ENCODE measurements at places on chromosomes 2 and 18. TPM values are rescaled to one million over a fixed set of nuclear protein-coding genes. Genes with fewer than 3 reads are reported as not detected.

- H3K27ac ChIP-seq, result no peak overlapping the region
- DNase-seq, result no peak
- H3K4me1 ChIP-seq, result no peaks in the 10 kb centered on the region
- no peaks in the 10 kb centered on the region for H3K36me3 ChIP-seq
- H3K4me3 ChIP-seq, result no peak overlapping the region
Observed at GRCh38 chr2:164015328-164016123, 279.7 kb upstream of the FIGN start.

The INSIG2 gene
- 87.2 TPM for total RNA-seq

DNA sequence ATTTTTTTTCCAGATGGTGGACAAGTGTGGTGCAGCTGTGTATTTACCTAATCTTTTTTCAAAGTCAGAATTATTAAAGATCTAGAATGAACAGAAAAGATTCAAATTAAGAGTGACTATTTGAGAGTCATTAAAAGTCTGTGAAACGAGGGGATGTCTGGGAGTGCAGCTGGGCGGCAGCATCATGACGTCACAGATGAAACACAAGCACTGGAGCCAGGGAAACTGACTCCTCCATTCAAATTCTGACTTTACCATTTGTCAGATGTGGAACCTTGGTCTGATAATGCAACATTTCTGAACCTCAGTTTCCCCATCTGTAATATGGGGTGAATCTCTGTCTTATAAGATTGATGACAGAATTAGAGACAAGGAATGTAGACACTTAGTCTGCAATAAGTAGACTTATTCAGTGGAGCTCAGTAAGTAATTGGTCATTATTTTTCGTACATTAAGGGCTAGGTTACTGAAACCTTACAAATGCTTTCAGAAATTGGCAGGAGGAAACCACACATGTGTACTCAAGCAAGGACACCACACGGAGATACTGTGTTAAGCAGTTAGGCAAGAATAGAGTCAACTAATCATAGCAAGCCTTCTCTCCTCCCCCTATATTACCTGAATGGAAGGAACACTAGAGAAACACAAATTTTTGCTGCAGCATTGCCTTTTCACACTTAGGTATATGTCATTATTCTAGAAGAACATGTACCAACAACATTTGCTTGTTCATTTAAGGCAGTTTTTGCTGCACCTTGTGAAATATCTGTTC, 27.8 kb upstream of the CXXC1 start:
- H3K27ac ChIP-seq, result no peak overlapping the region
- no peaks in the 10 kb centered on the region for H3K36me3 ChIP-seq
- no peak for DNase-seq
- peaks cover 3% of the 10 kb centered on the region for H3K4me1 ChIP-seq
- no peak overlapping the region for H3K4me3 ChIP-seq

DNA sequence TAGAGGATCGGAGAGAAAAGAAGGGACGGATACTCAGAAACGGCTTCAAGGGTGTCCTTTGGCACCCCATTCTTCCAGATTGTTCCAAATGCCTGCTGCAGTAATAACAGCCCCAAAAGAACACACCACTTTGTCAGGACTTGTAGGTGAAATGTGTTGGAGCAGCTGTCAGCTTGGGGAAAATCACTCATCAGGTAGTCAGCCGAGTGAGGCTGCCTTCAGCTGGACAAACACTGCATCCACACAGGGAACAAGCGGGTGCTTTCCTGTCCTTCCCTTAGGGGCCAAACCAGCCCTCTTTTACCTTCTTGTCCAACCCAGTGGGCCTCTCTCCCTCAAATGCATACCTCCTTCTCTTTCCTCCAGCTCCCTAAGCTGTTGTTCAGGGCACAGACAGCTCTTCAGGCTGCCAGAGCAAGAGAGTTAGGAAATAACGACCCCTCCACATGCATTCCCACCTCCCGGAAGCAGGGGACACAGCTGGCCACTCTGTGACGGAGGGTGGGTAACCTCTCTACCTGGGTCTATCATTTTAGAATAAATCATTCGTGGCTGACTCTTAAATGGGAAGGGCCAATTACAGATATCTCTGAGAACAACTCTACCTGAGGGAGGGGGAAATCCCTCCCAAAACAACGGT, 48.1 kb downstream of the BCL11A start:
- no peak overlapping the region for H3K4me3 ChIP-seq
- H3K27me3 ChIP-seq, result peaks cover 13% of the 10 kb centered on the region
- H3K36me3 ChIP-seq, result no peaks in the 10 kb centered on the region
- H3K27ac ChIP-seq, result no peak overlapping the region
- DNase-seq, result no peak

The B4GALT6 gene
- total RNA-seq, result 2.4 TPM

GRCh38 chr2:60959501-60959900, 58.0 kb upstream of the PEX13 start:
- no peaks in the 10 kb centered on the region for H3K27me3 ChIP-seq
- no peak overlapping the region for H3K27ac ChIP-seq
- peaks cover 20% of the 10 kb centered on the region for H3K36me3 ChIP-seq
- no peak for DNase-seq

The DSC2 gene
- not detected for total RNA-seq

- H3K27ac ChIP-seq, result peak overlapping the region; percentile 96
- peaks cover 94% of the 10 kb centered on the region for H3K4me1 ChIP-seq
- peak; percentile 46 for DNase-seq
- H3K4me3 ChIP-seq, result peak overlapping the region; percentile 72
- peaks cover 17% of the 10 kb centered on the region for H3K36me3 ChIP-seq
- H3K27me3 ChIP-seq, result no peaks in the 10 kb centered on the region
Observed at GRCh38 chr2:98473995-98474780, 29.5 kb downstream of the INPP4A start.

The SPDYA gene
- total RNA-seq, result 1.3 TPM

The DTYMK gene
- total RNA-seq, result 91.9 TPM

DNA sequence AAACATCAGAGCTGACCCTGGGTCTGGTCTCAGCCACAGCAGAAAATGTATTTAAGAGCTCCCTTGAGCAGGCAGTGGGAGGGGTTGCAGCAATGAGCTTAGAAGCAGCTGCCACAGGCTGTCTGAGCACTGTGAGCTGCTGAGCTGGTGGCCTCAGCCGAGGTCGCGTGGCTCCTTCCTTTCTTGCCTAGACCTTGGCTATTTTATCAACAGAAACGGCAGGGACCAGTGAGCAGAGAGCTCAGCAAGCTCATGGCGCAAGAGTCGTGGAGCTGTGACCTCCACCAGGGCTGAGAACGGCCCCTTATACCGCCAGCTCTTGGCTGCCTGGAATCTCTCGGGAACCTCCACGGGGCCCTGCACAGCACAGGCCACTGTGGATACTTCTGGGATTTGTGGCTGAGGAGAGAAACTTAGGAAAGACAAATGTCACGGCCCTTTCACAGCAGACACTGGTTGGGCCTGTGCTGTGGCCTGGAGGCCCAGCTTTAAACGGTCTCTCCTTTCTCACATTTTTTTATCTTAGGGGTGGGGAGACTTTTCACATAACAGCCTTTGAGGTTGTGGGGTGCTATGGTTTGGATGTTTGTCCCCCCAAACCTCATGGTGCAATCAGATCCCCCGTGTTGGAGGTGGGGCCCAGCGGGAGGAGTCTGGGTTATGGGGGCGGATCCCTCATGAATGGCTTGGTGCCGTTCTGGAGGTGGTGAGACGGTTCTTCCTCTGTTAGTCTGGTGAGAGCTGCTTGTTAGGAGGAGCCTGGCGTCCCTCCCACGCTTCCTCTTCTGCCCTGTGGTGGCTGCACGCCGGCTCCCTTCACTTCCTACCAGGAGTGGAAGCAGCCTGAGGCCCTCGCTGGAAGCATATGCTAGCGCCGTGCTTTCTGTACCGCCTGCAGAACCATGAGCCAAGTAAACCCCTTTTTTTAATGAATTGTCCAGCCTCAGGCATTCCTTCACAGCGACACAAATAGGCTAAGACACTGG, 1.7 kb downstream of the ALLC start:
- peaks cover 4% of the 10 kb centered on the region for H3K4me1 ChIP-seq
- H3K36me3 ChIP-seq, result no peaks in the 10 kb centered on the region
- H3K4me3 ChIP-seq, result no peak overlapping the region
- no peaks in the 10 kb centered on the region for H3K27me3 ChIP-seq
- H3K27ac ChIP-seq, result no peak overlapping the region

The LINC00305 gene
- total RNA-seq, result not detected

GRCh38 chr2:3522961-3523421, 3.7 kb upstream of the ADI1 start:
- peaks cover 23% of the 10 kb centered on the region for H3K4me1 ChIP-seq
- H3K36me3 ChIP-seq, result peaks cover 7% of the 10 kb centered on the region
- no peak for DNase-seq
- H3K4me3 ChIP-seq, result no peak overlapping the region
- no peak overlapping the region for H3K27ac ChIP-seq

The ZNF396 gene
- total RNA-seq, result 0.38 TPM

The VIL1 gene
- not detected for total RNA-seq

- DNase-seq, result no peak
- no peak overlapping the region for H3K4me3 ChIP-seq
- no peaks in the 10 kb centered on the region for H3K36me3 ChIP-seq
Observed at GRCh38 chr18:23156134-23156533, 20.8 kb downstream of the CABLES1 start.

DNA sequence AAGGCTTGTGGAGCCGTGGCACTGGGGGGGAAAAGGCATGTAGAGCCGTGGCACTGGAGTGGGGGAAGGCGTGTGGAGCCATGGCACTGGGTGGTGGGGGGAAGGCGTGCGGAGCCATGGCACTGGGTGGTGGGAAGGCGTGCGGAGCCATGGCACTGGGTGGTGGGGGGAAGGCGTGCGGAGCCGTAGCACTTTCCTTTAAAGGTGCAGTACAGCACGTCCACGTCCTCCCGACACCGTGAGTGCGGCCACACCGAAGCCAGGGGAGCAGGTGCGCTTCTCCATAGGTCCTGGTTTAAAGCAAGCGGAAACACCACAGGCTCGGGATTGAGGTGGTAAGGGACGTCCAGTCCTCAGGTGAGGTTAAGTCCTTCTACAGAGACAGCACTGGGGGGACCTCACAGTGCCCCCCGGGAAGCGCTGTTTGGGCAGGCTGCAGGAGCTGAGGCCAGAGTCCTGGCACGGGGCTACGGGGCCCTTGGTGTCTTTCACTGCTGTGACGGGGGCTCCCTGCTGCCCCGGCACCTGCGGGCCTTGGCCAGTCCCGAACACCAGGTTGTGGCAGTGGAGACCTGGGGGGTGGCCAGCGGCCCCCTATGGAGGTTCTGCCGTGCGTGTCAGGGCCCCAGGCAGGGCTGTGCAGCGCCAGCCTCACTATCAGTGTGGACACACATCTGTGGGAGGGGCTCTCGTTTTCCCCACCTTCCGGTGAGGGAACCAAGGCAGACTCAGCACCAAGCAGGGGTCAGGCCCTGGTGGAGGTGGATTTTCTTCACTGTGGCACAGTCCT, 93.0 kb upstream of the CTDP1 start:
- H3K36me3 ChIP-seq, result no peaks in the 10 kb centered on the region
- no peak for DNase-seq
- H3K4me1 ChIP-seq, result no peaks in the 10 kb centered on the region
- no peak overlapping the region for H3K4me3 ChIP-seq
- H3K27ac ChIP-seq, result no peak overlapping the region

The RGPD4 gene
- not detected for total RNA-seq

The GKN2 gene
- not detected for total RNA-seq

GRCh38 chr2:122866095-122866494, 1110.6 kb downstream of the TSN start:
- H3K36me3 ChIP-seq, result no peaks in the 10 kb centered on the region
- no peak overlapping the region for H3K4me3 ChIP-seq
- H3K27ac ChIP-seq, result no peak overlapping the region
- DNase-seq, result no peak

DNA sequence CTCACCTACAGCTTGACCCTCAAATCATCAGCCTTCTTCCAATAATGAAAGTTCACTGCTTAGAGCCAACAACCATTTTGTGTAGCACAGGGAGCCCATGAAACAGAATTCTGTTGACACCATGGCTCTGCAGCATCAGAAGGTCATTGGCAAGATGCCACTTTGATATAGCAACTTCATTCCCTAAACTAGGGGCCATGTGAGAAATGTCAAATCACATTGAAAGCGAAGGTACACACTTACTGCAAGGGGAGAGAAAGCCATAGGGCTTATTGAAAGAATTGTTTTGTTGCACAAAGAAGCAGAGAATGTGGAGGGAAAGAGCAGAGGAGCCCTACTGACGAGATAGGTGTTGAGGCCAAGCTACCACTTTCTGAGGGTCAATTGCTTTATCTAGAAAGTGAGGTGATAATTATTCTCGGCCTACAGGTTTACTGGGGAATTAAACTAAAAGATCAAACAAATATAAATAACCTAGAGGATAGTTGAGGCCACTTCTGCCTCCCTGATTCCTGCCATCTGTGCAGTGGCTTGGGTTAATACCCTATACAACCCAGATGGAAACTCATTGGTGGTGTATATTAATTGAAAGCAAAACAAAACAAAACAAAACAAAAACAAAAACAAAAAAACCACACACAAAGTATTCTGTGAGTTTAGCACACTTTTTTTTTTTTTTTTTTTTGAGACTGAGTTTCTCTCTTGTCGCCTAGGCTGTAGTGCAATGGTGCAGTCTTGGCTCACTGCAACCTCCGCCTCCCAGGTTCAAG, 5.9 kb upstream of the ABCA12 start:
- no peaks in the 10 kb centered on the region for H3K4me1 ChIP-seq
- H3K4me3 ChIP-seq, result no peak overlapping the region
- no peaks in the 10 kb centered on the region for H3K36me3 ChIP-seq
- DNase-seq, result no peak
- peaks cover 6% of the 10 kb centered on the region for H3K27me3 ChIP-seq
- no peak overlapping the region for H3K27ac ChIP-seq

GRCh38 chr2:144324446-144325045, 195.4 kb downstream of the ZEB2 start:
- DNase-seq, result peak; percentile 54
- peaks cover 85% of the 10 kb centered on the region for H3K4me1 ChIP-seq
- peak overlapping the region; percentile 60 for H3K4me3 ChIP-seq
- H3K27ac ChIP-seq, result peak overlapping the region; percentile 94
- H3K27me3 ChIP-seq, result no peaks in the 10 kb centered on the region

GRCh38 chr2:222332116-222332515, 33.3 kb upstream of the PAX3 start:
- no peak overlapping the region for H3K27ac ChIP-seq
- peaks cover 8% of the 10 kb centered on the region for H3K27me3 ChIP-seq
- H3K36me3 ChIP-seq, result no peaks in the 10 kb centered on the region
- no peak overlapping the region for H3K4me3 ChIP-seq
- H3K4me1 ChIP-seq, result no peaks in the 10 kb centered on the region
- DNase-seq, result no peak

- no peaks in the 10 kb centered on the region for H3K36me3 ChIP-seq
- peaks cover 24% of the 10 kb centered on the region for H3K4me1 ChIP-seq
- no peaks in the 10 kb centered on the region for H3K27me3 ChIP-seq
- no peak for DNase-seq
Observed at GRCh38 chr2:234502919-234503285, 6.0 kb upstream of the ARL4C start.

- H3K36me3 ChIP-seq, result no peaks in the 10 kb centered on the region
- DNase-seq, result no peak
- no peak overlapping the region for H3K4me3 ChIP-seq
Observed at GRCh38 chr2:23445450-23445868, 60.5 kb downstream of the KLHL29 start.

Measured in activated CD8-positive, alpha-beta T cell treated with anti-CD3 and anti-CD28 coated beads for 36 hours (primary cell).